Dorsolateral prefrontal cortex (tissue), 122 donors: ENCODE measurements at places on chromosomes 6 and 20. TPM values are rescaled to one million over a fixed set of nuclear protein-coding genes. Genes with fewer than 3 reads are reported as not detected.

KCNQ2 gene
- total RNA-seq, result 186 TPM

TCP11 gene
- total RNA-seq, result 0.55 TPM

RNF182 gene
- total RNA-seq, result 22.4 TPM

GPR31 gene
- total RNA-seq, result not detected

OR2B3 gene
- total RNA-seq, result not detected

NKX2-2 gene
- total RNA-seq, result 10.6 TPM

COL9A1 gene
- 10.6 TPM for total RNA-seq

BPI gene
- total RNA-seq, result 0.33 TPM

CLPSL2 gene
- total RNA-seq, result not detected

TCF15 gene
- not detected for total RNA-seq

WFDC2 gene
- 7.1 TPM for total RNA-seq

MYH7B gene
- 22.8 TPM for total RNA-seq

MAPK14 gene
- total RNA-seq, result 47.1 TPM

GRCh38 chr6:109896341-109896740, 81.8 kb upstream of the GPR6 start:
- DNase-seq, result no peak

DNA sequence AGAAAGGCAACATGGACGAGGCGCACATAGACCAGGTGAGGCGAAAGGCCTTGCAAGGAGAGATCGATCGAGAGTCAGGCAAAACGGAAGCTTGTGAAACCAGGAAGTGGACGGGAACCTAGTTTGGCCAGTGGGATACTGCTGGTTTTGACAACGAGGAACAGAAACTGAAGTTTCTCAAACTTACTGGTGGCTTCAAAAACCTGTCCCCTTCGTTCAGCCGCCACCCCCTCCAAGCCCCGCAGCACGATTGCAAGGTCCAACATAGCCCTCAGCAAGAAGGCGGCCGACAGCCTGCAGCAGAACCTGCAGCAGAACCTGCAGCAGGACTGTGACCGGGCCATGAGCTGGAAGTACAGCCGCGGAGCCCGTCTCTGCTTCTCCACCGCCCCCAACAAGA, 238.0 kb downstream of the KHDC1L start:
- DNase-seq, result no peak

GRCh38 chr6:35147026-35147425, 5.9 kb upstream of the TCP11 start:
- DNase-seq, result no peak

- DNase-seq, result no peak
Observed at GRCh38 chr6:53582963-53583362, 38.1 kb upstream of the GCLC start.

GRCh38 chr20:1968964-1969363, 24.9 kb downstream of the PDYN start:
- no peak for DNase-seq

DNA sequence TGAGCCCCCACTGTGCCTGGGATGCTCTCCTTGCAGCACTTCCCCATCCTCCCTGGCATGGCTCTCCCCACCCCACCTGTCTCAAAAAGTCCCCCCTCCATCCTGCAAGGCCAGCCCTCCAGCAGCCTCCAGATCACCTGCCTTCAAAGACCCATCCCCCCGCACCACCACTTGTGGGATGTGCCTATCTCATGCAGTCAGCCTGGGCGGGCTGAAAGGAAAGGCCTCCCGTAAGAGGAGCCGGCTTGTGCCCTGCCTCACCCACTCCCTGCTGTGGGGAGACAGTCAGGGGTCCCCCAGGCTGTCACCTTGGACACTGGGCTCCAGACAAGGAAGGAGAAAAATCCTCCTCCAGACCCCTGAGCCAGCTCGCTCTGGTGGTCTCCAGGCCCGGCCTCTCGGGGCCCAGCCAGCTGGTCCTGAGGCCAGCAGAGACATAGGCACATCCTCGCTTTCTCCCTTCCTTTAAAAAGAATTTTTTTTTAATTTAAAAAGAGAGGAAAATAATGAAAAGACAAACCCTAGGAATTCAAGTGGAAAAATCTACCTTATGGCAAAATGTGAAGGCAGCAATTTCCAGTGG, 77.3 kb downstream of the GRM4 start:
- DNase-seq, result no peak

GRCh38 chr6:119459207-119459974, 109.8 kb upstream of the MAN1A1 start:
- no peak for DNase-seq

DNA sequence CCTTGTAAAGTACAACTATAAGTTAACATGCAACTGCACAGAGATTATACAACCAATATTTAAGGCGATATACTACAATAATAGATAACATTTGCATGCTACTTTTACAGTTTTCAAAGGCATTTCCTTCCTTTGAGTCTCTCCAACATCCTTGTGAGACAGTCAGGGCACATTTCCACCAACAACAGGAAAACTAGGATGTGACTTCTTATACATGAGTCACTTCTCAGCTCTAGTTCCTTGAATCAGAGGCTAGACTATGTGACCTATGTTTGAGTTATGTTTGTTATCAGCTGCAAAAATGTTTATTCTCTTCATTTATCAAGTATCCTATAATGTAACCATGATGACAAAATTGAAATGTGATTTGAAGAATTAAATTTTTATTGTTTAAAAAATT, 51.7 kb upstream of the TFAP2D start:
- DNase-seq, result no peak

DNA sequence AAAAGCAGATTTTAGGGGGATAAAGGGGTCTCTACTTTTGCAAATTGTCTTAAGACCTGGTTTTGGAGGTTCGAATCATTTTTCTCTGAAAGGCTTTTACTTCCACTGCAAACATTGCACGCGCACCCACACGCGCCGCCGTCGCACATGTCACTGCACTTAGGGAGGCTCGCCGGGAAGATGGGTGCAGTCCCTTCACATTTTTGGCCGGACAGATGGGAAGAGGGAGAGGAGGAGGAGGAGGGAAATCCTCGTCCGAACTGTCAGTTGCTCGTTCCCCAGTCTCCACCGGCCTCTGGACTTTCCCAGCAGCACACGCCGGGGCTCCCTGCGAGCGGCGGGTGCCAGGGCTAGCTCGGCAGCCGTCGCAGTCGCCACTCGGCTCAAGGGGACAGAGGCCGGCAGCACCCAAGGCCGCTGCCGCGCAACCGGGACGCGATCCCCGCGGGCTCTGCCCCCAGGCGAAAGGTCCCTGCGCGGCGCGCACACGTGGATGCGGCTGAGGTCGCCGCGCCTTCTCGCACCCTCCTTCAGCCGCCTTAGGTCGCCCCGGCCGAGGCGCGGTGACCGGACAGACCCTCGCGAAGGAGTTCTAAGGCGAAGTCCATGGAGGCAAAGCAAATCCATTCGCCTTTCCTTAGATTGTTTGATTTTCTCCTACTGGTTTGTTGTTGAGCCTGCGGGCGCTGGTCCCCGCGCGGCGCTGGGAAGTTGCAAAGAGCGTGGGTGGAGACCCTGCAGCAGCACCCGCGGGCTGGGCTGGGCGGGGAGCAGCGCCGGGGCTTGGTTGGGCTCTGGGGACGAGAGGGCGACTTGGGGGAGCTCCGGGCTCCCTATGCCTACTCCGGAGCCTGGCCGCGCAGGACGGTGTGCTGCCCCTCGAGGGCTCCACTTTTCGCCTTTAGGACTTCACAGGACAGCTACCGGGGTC, 1.2 kb downstream of the MYB start:
- no peak for DNase-seq

DNA sequence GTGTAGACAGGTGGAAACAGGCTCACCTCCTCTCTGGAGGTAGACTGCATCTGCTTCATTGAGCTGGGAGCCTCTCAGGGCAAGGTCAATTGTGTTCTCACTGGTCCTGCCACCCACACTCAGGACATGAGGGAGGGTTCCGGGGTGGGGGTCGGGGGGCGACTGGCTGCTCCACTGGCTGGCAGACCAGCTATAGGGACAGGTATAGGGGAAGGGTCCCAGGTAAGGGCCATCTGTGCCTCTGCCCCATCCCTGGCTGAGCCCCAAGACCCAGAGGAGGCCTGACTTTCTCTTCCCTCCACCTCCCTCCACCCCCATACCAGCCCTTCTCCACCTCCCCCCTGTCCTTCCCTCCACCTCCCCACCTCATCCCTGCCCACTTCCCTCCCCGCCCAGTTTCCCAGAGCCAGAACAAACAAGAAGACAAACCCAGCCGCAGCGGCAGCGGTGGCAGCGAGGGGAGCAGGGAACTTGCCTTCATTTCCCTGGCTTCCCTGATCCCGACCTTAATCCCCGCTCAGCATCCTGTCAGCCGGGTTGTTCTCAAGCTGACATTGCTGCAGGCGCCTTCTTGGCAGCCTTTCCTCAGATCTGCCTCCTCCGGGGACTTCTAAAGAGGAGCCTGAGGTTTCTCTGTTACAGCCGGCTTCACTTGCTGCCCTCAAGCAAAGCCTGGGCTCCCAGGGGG, 18.3 kb upstream of the FOXP4 start:
- DNase-seq, result no peak

DNA sequence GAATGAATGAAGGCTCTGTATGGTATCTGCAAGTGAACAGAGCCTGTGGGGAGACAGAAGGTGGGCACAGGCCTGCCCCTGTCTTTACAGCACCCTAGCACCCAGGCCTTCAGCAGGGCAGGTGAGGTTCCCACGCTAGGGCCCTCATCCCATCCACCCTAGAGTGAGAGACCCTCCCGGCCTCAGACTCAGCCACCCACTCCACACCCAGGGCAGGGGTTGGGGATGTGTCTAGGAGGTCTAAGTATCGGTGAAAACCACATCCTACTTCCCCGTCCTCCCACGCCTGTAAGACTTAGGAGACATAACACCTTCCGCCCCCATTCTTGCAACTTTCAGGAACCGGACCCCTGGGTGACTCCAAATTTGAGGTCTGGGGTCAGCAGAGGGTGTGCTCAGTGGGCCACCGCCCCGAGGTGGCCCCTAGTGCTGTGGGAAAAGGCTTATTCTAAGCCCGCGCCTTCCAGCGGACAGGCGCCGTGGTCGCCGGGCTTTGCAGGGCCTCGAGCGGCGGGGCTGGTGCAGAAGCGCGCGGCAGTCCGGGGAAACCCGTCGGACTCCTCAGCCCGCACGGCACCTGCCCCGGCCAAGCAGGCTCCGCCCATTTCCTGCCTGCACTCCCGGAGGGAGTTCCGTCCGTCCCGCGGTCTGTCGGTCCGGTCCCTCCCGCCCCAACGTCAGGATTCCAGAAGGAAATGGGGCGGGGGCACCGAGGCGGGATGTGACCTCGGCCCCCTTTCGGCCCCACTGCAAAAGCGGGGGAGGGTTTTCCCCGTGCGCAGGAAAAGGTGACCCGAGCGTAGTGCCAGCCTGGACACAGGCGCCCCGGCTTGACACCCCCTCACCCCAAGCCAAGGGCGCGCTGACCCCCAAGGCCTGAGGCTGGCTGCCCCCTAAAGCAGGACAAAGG, 868 bp downstream of the SAMD10 start:
- DNase-seq, result no peak

- no peak for DNase-seq
Observed at GRCh38 chr20:58008413-58008812, 220.0 kb downstream of the ANKRD60 start.

DNA sequence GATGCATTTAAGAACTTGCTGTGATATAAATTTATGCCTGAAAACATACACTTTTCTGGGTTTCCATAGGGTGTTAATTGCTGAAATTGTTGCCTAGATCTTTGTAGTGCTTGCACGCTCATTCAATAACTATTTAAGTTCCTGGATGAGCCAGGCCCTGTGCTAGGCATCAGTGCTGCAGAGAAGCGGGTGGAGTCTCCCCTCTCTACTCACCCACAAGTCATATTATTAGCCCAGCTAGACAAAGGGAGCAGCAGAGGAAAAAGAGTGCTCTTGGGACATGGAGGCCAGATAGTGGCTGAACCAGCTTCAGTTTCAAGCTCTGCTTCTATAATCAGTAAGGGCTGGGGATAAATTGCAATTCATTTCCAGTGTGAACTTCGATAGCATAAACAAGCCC, 329.1 kb downstream of the TFAP2B start:
- DNase-seq, result no peak

GRCh38 chr6:45818655-45819054, 197.0 kb downstream of the CLIC5 start:
- no peak for DNase-seq

- DNase-seq, result no peak
Observed at GRCh38 chr6:108588586-108588985, 27.9 kb downstream of the FOXO3 start.

GRCh38 chr6:137787016-137787415, 80.0 kb upstream of the TNFAIP3 start:
- no peak for DNase-seq

DNA sequence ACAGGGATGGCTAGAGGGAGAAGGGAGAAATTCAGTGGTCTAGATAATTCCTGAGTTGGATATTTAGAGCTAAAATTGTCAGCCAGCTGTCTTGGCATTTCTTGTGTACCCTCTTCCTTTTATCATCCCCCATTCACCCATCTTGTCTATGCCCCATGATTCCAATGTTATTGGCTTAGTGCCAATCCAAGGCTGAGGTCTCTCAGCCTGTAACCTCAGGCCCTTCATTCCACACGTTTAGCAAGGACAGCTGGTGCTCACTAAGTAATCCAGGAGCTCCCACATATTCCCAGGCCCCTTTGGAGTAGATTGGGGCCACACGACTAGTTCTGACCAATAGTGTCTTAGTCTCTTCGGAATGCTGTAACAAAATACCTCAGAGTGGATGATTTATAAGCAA, 112.4 kb upstream of the ATXN1 start:
- no peak for DNase-seq

- no peak for DNase-seq
Observed at GRCh38 chr20:32480371-32481241, 104.5 kb downstream of the NOL4L start.

DNA sequence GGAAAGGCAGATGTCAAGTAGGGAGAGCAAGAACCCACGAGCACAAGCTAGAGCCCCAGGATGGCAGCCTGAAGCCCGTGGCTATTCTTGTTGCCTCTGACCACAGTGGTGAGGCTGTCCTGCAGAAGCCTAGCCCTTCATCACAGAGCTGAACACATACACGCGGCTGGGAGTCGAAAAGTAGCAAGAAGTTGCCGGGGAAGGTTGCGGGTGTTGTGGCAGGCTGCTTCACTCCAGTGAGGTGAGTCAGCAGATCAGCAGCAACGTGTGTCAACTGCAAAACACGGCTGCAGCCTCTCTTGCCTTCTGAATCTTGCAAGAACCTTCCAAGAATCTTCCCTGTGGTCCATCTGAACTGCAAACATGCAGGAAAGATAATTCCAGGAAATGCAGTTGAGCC, 10.6 kb upstream of the STX16 start:
- no peak for DNase-seq

- no peak for DNase-seq
Observed at GRCh38 chr6:680251-680650, 12.7 kb downstream of the EXOC2 start.

DNA sequence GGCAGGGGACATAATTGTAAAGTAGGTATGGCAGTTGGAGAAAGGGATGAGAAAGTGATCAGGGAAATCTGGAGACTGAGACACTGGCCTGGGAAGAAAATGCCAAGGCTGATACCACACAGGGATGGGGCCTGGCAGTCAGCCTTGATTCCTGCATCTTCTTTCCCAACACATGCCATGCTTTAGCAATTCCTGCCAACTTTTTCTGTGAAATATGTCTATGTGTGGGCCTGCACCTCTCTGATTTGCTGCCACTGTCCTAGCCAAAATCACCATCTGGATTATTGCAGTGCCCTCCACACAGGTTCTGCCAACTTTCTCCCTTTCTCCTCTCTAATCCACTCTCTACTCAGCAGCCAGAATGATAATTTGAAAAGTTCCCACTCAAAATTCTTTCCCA, 759.8 kb upstream of the CITED2 start:
- DNase-seq, result no peak

GRCh38 chr20:1108437-1108920, 9.9 kb upstream of the PSMF1 start:
- DNase-seq, result peak; percentile 76

- no peak for DNase-seq
Observed at GRCh38 chr6:107661291-107661690, 162.8 kb downstream of the SCML4 start.

- no peak for DNase-seq
Observed at GRCh38 chr20:48769069-48769983, 58.5 kb downstream of the PREX1 start.
